ENCODE measurements at places on chromosomes 1 and 21.

GRCh38 chr1:182032251-182032650, 29.3 kb downstream of the ZNF648 start:
- DNase-seq: no peak

DNA sequence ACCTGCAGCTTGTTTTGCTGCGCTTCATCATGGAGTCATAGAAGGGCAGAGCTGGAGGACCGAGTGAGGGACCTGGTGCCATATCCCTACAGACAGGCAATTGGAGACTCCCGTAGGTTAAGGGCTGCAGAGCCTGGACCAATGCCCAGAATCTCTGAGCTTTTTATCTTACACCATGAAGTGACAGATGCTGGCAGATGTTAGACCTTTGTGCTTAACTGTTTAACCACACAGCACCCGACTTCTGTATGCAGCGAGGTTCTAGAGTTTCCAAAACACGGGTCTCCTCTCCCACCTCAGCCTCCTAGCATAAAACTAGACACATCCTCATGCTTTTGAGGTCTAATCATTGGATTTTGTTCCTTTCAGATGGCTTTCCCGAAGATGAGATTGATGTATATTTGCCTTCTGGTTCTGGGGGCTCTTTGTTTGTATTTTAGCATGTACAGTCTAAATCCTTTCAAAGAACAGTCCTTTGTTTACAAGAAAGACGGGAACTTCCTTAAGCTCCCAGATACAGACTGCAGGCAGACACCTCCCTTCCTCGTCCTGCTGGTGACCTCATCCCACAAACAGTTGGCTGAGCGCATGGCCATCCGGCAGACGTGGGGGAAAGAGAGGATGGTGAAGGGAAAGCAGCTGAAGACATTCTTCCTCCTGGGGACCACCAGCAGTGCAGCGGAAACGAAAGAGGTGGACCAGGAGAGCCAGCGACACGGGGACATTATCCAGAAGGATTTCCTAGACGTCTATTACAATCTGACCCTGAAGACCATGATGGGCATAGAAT, 47.6 kb downstream of the B3GALT5 start:
- DNase-seq: no peak

DNA sequence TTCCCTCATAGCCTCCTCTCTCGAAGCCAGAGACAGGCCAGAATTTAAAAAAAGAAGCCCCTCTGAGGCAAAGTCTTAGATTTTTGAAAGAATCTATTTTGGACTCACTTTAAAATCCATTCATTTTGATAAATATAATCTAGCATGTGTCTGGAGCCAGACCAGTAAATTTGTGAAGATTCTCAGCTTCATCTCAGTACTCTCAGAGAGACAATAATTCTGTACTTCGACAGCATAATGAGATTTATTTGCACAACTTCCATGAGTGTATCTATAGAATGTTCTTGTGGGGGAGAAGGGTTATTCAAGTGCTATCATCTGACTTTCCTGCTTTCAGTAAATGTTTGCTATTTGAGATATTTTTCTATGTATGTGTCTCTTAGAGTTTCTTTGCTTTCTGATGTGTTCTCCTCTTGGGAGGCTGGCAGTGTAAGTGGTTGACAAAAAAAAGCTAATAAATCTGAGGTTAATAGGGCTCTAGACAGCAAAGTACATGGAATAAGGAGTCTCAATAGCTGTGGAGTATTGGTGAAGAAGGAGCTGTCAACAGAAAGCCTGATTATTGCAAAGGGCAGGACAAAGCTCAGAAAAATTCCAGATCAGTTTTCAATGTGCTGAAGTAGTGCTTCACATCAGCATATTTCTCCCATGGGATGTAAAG, 223.0 kb downstream of the PTBP2 start:
- no peak for DNase-seq

DNA sequence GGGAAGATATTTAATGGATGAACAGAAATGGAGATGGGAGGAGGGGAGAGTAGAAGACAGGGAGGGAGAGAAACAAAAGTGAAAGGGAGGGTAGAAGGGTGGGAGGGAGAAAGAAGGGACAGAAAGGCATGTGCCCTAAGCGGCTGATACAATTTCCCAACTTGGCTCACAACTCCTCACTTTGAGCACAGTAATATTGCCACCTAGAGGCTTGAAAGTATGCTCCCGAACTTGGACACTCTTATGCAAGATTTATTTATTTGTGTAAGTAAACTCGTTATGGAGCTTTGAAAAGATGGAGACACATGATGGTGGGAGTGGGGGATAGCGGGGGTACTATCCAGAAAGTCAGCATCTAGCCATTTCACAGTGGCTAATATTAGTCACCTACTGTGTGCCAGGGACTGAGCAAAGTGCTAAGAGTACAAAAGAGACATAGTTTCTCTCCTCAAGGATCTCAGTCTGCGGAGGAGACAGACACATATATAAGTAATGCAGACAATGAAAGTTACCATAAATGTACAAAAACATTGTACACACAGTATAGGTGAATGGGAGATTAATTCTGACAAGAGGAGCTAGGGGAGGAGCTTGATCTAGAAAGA, 189.7 kb downstream of the SEC16B start:
- no peak for DNase-seq

- no peak for DNase-seq
These were observed 116.2 kb upstream of the ATP1A1 start for GRCh38 chr1:116256875-116257274.

DNA sequence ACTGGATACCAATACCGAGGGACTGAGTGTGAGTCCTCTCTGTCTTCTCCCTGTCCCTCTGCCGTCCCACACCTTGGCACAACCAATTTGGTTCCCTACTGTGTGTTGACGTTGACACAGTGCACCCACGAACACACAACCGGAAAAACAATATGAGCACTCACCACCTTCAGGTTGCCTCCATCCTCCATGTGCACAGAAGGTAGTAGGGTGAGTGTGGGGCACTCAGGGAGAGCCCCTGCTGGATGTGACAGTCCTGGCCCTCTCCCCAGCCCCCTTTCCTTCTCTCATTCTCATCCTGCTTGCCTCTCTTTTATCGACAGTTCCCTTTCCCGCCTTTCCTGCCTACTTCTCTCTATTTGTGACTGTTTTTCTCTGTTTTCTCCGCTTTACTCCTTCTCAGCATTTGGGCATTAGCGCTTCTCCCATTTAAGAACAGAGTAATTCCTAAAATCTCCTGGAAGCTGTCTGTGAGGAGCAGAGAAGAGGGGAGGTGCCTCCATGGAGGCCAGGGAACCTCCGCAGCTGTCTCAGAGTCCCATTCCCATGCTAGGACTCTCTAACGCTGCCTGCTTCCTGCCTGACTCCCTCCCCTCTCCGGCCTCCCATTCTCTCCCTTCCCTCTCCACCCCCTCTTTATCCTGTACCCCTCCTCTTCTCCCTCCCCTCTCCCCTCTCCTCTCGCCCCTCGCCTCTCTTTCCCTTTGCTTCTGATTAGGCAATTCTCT, 16.4 kb downstream of the CADM3 start:
- DNase-seq: no peak

- no peak for DNase-seq
These were observed 391.2 kb downstream of the DPYD start for GRCh38 chr1:97529600-97529999.

Measured in anterior cingulate cortex (tissue), 58 donors.